Activated T-cell treated with anti-CD3 and anti-CD28 coated beads for 4 hours (primary cell): ENCODE measurements at places on chromosomes 6 and 20.

GRCh38 chr20:36700438-36700837 is 45.5 kb downstream of the NDRG3 start:
- no peak for DNase-seq

- DNase-seq: no peak
Observed at GRCh38 chr6:11802886-11803590, 24.4 kb upstream of the ADTRP start.

DNA sequence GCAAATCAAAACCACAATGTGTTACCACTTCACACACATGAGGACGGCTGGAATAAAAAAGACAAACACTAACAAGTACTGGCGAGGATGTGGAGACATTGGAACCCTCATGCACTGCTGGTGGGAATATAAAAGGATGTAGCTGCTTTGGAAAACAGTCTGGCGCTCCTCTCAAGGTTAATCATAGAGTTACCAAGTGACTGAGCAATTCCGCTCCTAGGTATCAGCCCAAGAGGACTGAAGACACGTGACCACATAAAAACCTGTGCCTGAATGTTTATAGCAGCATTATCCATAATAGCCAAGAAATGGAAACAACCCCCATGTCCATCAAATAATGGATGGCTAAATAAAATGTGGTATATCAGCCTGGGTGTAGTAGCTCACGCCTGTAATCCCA is 45.0 kb downstream of the VSTM2L start:
- DNase-seq: no peak

- DNase-seq: peak; percentile 11
Observed at GRCh38 chr6:337805-338368, 45.6 kb downstream of the DUSP22 start.

GRCh38 chr20:53845980-53846379 is 224.4 kb downstream of the BCAS1 start:
- no peak for DNase-seq

DNA sequence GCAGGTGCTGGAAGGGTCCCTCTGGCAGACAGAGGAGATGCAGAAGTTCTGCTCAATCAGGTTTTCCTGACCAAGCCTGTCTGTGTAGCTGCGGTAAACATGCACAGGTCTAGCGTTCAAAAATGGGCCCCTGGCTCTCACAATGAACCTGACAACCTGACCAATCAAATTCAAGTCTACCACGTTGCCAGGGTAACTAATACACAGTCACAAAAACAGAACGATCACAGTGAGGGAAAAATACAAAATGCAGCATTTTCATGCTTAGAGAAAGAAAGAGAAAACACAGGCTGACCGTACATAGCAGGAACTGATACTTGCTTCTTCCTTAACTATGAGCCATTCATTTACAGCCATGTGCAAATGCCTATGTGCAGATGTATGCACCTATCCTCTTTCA is 353.1 kb upstream of the TSHZ2 start:
- no peak for DNase-seq

DNA sequence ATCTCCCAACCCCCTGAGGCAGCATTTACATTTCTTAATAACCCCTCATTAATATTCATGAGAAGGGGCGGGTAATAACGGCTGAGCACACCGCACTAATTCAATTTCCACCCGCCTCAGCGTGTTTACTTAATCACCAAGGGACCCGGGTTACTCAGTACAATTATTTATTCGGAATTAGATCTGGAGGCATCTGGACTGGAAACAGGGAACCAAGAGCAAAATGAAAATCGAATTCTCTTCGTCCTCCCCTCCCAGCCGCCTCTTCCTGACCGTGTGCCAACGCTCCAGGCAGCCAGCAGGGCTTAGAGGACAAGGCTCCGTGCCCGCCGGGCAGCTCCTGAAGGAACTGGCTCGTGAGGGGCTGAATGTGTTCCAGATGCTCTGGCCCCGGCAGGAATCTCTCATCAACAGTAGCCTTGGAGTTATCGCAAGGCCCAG is 23.5 kb upstream of the CTNNBL1 start:
- no peak for DNase-seq

GRCh38 chr6:56101141-56101553 is 146.2 kb downstream of the COL21A1 start:
- no peak for DNase-seq
